ENCODE measurements at places on chromosomes 13 and 19. TPM values are rescaled to one million over a fixed set of nuclear protein-coding genes. Genes with fewer than 3 reads are reported as not detected.

DNA sequence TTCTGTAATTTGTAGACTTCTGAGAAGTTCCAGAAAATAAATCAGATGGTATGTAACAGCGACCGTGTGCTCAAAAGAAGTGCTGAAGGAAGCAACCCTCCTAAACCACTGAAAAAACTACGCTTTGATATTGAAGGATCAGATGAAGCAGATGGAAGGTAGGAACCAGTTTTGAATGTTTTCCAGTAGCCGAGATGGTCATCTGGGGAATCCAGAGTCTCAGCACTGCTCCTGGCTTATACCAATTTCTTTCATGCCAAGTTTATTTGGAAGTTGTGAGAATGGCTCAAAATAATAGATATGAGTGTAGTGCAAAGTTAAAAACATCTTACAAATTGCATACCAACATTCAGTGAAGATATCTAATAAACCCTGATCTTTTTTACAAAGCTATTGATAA lies 56.2 kb downstream of the RCBTB2 start:
- DNase-seq = no peak

GRCh38 chr19:4260613-4261191 lies 13.8 kb downstream of the YJU2 start:
- DNase-seq = no peak

DNA sequence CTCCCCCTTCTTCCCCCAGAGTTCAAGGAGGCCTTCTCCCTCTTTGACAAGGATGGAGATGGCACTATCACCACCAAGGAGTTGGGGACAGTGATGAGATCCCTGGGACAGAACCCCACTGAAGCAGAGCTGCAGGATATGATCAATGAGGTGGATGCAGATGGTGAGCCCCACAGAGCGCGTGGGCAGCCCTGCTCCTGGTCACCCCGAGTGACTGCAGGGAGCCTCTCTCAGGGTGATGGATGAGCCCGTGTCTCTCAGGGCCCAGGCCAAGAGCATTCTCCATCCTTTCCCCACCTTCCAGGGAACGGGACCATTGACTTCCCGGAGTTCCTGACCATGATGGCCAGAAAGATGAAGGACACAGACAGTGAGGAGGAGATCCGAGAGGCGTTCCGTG lies 7.0 kb downstream of the CALM3 start:
- no peak for DNase-seq

GRCh38 chr19:48627201-48627864 lies 8.0 kb downstream of the SPHK2 start:
- DNase-seq = no peak

GRCh38 chr13:78636495-78636894 lies 22.5 kb downstream of the OBI1 start:
- DNase-seq = no peak

GRCh38 chr19:33406521-33407139 lies 33.1 kb downstream of the CEBPG start:
- peak; percentile 69 for DNase-seq

DNA sequence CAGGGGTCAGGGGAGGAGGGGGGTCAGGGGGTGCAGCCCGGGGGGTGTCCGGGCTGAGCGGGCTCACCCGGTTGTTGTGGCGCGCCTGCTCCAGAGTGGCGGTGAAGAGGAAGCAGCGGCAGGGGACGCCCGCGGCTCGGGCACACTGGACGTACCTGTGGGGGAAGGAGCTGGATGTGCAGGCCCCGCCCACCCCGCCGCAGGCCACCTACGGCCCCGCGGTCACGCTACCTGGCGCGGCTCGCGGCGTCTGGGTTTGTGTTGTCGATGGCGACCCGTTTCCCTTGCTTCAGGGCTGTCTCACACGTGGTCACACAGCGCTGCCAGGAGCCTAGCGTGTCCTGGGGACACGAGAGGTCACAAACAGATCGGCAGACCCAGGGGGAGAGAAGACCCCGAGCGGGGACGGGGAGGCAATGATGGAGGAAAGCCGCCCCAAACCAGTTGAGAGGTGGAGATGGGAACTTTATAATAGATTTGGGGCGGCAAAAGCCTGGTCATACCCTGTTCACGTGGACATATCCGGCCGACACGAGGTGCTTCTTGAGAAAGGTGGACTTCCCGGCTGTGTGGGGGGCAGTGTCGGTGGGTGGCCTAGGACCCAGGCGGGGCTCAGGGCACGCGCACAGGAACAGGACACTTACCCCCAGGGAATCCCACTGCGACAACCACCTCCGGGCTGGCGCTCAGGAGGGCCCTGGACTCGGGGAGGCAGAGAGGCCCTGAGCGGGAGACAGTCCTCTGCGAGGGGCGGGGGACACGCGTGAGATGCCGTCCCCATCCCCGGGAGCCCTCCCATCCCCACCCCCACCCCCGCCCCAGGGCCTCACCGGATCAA lies 5.6 kb downstream of the PNKP start:
- no peak for DNase-seq

The WDR88 gene
- not detected for total RNA-seq

The B3GNT8 gene
- 10.3 TPM for total RNA-seq

The C19orf44 gene
- 2.9 TPM for total RNA-seq

The ZSCAN4 gene
- not detected for total RNA-seq

The GDF15 gene
- 0.33 TPM for total RNA-seq

The OPA3 gene
- total RNA-seq = 25.3 TPM

The PNMA8A gene
- total RNA-seq = 8.4 TPM

The RAB3A gene
- 37.4 TPM for total RNA-seq

The RASL11A gene
- total RNA-seq = 5.3 TPM

The PALM3 gene
- total RNA-seq = 0.38 TPM
